Stimulated activated CD4-positive, alpha-beta T cell treated with anti-CD3 and anti-CD28 coated beads, Interleukin-15, amount 100 ng/mL, for 1 hour (primary cell): ENCODE measurements at places on chromosomes 12 and 14.

DNA sequence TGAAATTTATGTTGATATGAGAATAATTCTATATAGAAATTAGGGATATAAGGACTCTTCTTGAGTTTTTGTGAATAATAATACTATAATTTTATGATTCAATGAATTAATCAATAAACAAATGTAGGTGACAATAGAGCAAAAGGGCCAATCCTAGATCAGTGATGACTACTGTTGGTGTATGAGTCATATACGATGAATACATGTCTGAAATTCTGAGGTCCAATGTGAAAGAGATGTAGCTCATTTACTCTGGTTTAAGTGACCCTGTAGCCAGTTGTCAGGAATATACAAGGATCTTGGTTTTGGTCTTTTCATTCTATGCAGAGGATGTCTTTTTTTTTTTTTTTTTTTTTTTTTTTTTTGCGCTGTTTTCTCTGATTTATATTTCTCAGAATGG is 72.1 kb upstream of the RTL1 start:
- no peak for DNase-seq

GRCh38 chr12:124484067-124484466 is 83.3 kb downstream of the NCOR2 start:
- no peak for DNase-seq

GRCh38 chr14:75983019-75983358 is 1.2 kb upstream of the TGFB3 start:
- no peak for DNase-seq

DNA sequence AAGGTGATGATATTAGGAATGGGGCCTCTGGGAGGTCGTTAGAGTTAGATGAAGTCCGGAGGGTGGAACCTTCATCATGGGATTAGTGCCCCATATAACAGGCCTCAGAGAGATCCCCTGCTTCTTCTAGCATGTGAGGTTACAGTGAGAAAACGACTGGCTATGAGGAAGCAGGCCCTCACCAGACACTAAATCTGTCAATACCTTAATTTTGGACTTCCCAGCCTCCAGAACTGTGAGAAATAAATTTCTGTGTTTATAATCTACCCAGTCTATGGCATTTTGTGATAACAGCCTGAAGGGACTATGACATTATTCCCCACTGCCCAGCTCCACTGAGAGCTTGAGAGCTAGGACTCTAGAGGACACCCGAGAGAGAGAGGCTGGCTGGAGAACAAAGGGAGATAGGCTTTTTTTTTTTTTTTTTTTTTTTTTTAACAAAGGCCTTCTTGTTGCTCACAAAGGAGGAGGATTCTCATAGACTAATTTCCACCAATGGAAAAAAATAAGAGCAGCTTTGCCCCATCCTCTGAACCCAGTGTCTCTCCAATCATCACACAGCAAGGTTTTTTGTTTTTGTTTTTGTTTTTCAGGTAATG is 87.8 kb upstream of the EEA1 start:
- DNase-seq: no peak

- DNase-seq: no peak
Observed at GRCh38 chr12:45977620-45978019, 12.8 kb downstream of the SCAF11 start.

GRCh38 chr12:49201595-49202295 is 12.9 kb upstream of the TUBA1A start:
- DNase-seq: no peak
